Activated CD4-positive, alpha-beta T cell treated with anti-CD3 and anti-CD28 coated beads for 48 hours (primary cell): ENCODE measurements at places on chromosomes 11 and 22.

- no peak for DNase-seq
These were observed 36.6 kb downstream of the RPL27A start for GRCh38 chr11:8719211-8719649.

- DNase-seq: no peak
These were observed 89.7 kb upstream of the CARD18 start for GRCh38 chr11:105229257-105229656.

DNA sequence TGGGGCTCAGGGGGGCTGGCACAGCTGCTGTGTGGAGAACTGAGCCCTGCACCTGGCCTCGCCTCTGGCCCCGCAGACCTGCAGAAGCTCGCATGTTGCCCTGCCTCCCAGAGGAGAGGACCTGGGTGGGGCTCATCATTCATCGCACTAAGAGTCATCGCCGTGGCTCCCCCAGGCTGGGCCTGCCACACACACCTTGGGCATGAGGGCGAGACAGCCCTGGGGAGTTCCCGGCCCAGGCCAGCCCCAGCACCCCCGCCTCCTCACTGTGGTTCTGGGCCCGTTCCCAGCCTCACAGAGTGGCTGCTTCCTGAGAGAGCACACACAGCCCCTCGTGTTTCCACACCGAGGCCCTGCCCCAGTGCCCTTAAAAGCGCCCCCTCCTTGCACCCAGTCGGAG lies 694.6 kb downstream of the TBC1D22A start:
- DNase-seq: no peak

DNA sequence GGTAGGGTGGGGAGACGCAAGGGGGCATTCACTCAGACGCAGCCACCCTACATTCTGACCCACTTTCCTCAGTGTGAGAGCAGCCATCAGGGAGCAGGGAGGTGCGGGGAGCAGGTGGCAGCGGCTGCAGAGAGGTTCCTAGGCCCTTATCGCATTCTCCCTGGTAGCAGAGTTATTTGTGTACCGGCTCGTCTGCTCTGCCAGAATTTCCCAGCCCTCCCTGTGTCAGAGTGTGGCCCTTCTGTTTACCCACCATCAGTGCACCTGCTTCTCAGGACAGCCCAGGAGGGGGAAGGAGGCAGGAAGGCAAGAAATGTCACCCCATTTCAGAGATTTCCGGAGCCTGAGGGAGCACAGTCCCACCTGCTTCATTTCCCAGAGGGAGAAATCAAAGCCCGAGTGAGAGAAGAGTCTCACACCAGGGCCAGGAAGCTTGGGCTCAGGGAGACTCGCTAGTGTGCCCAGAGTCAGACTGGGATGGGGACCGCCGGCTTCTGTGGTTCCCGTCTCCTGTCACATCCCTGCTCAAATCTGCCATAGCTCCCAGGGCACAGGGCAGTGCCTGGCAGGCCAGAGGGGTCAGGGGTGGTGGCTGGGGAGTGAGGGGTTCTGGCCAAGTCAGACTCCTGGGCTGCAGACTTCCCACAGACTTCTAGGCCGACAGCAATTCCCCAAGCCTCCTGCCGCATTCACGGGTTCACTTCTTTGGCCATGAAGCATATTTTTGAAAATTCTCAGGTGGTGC lies 49.7 kb downstream of the ARRB1 start:
- no peak for DNase-seq

DNA sequence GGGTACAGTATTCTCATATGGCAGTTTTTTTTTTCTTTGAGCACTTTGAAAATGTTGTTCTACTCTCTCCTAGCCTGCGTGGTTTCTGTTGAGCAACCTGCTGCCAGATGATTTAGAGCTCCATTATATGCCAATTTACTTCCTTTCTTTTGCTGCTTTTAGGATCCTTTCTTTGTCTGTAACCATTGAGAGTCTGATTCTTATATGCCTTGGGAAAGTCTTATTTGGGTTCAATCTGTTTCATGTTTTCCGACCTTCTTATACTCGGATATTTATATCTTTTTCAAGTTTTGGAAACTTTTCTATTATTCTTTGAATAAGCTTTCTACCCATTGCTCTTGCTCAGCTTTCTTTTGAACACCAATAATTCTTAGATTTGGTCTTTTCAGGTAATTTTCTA lies 138.1 kb upstream of the RAG2 start:
- DNase-seq: no peak
